ENCODE measurements at places on chromosomes 1 and 21. TPM values are rescaled to one million over a fixed set of nuclear protein-coding genes. Genes with fewer than 3 reads are reported as not detected.

GRCh38 chr1:183871142-183871541, 66.2 kb downstream of the RGL1 start:
- no peak overlapping the region for H3K4me3 ChIP-seq
- no peaks in the 10 kb centered on the region for H3K27me3 ChIP-seq
- DNase-seq = peak; percentile 71
- peaks cover 9% of the 10 kb centered on the region for H3K4me1 ChIP-seq

- H3K4me3 ChIP-seq = no peak overlapping the region
- peaks cover 10% of the 10 kb centered on the region for H3K36me3 ChIP-seq
- peak; percentile 70 for DNase-seq
- no peak overlapping the region for H3K27ac ChIP-seq
- H3K4me1 ChIP-seq = peaks cover 6% of the 10 kb centered on the region
Measured at GRCh38 chr1:25642574-25643108, 26.1 kb downstream of the MAN1C1 start.

- peaks cover 9% of the 10 kb centered on the region for H3K27me3 ChIP-seq
- peak overlapping the region; percentile 55 for H3K4me3 ChIP-seq
- no peak for DNase-seq
- peak overlapping the region; percentile 15 for H3K27ac ChIP-seq
Measured at GRCh38 chr21:45542667-45543370, 579 bp upstream of the SLC19A1 start.

FLG gene
- not detected for total RNA-seq

TMEM201 gene
- 1.3 TPM for total RNA-seq

DNA sequence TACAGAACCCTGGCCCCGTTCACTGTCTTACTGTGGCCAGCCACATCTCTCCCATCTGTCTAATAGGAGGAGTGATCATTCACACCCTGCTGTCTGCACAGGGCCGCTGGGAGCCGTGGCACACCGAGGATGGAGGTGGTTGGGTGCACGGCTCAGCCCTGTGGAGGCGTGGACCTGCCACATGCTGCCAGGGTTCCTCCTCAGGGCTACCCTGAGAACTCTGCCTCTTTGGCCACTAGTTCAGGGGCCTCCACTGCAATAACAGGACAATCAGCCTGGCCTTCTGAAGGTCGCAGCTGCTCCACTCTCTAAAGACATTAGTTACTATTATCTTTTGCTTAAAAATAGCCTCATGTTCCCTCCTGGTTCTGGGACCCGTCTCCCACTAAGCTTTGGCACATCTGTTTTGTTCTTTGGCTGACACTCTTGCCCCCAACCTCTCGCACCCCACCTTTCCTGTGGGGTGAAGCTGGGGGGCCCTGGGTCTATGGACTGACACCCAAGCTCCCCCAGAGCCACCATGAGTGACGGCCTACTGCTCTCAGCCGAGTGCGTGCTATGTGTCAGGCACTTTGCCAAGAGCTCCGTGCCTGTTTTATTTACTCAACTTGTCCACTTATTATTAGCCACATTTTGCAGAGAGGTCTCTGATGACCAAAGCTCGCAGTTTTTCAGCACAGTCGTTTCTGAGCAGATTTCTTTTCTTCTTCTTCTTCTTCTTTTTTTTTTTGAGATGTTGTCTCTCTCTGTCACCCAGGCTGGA, 66.3 kb downstream of the ARHGEF10L start:
- H3K4me1 ChIP-seq = peaks cover 2% of the 10 kb centered on the region
- H3K4me3 ChIP-seq = no peak overlapping the region
- peak; percentile 38 for DNase-seq

- H3K36me3 ChIP-seq = no peaks in the 10 kb centered on the region
- no peaks in the 10 kb centered on the region for H3K4me1 ChIP-seq
- H3K4me3 ChIP-seq = no peak overlapping the region
- DNase-seq = no peak
- no peak overlapping the region for H3K27ac ChIP-seq
Measured at GRCh38 chr1:82143108-82143833, 342.5 kb downstream of the ADGRL2 start.

DNA sequence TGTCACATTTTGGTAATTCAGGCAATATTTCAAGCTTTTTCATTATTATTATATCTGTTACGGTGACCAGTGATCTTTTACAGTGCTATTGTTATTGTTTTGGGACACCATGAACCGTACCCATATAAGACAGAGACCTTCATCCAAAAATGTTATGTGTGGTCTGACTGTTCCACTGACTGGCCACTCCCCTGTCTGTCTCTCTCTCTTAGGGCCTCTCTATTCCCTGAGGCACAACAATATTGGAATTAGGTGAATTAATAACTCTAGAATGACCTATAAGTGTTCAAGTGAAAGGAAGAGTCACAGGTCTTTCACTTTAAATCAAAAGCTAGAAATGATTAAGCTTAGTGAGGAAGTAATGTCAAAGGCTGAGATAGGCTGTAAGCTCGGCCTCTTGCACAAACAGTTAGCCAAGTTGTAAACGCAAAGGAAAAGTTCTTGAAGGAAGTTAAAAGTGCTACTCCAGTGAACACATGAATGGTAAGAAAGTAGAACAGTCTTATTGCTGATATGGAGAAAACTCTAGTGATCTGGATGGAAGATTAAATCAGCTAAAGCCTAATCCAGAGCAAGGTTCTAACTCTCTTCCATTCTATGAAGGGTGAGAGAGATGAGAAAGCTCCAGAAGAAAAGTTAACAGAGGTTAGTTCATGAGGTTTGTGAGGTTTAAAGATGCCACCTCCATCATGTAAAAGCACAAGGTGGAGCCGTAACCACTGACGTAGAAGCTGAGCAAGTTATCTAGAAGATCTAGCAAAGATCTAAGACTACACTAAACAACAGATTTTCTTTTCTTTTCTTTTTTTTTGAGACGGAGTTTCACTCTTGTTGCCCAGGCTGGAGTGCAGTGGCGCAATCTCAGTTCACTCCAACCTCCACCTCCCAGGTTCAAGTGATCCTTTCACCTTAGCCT, 19.7 kb upstream of the DIPK1A start:
- no peak overlapping the region for H3K4me3 ChIP-seq
- no peak overlapping the region for H3K27ac ChIP-seq
- DNase-seq = no peak
- H3K4me1 ChIP-seq = no peaks in the 10 kb centered on the region
- H3K27me3 ChIP-seq = peaks cover 4% of the 10 kb centered on the region
- no peaks in the 10 kb centered on the region for H3K36me3 ChIP-seq

DNA sequence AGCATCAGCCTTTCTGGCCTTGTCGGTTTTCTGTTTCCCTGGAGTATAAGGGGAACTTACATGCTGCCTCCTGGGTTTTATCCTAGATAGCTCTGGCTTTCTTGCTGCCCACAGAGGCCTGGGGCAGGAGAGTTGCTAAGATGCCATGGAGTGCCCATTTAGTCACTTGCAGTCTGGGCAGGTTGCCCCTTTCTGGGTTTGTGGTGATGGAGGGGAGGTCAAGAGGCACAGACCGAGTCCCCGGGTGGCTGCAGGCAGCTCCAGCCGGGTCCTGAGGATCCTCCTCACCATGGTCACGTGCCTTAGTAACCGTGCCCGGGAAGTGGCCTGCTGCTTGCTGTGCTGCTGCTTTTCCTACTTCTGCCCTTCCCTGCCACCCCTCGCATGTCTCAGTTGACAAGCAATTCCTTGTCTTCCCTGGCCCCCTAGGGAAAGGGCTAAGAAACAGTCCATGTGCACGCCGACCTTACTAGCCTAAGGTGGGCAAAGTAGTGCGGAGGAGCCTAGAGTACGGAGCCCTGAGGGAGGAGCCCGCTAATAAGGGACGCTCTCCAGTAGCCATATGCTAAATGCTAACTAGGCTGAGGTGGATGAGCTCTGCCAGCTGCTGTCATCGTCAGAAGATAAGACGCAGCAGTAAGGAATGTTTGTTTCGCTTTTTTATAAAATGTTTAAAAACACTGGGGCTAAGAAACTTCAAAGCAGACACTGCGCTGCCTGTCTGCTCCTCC, 34.8 kb downstream of the CLCA1 start:
- peaks cover 2% of the 10 kb centered on the region for H3K4me1 ChIP-seq
- no peak overlapping the region for H3K27ac ChIP-seq
- no peak overlapping the region for H3K4me3 ChIP-seq
- no peaks in the 10 kb centered on the region for H3K36me3 ChIP-seq
- DNase-seq = peak; percentile 18
- H3K27me3 ChIP-seq = peaks cover 7% of the 10 kb centered on the region

DNA sequence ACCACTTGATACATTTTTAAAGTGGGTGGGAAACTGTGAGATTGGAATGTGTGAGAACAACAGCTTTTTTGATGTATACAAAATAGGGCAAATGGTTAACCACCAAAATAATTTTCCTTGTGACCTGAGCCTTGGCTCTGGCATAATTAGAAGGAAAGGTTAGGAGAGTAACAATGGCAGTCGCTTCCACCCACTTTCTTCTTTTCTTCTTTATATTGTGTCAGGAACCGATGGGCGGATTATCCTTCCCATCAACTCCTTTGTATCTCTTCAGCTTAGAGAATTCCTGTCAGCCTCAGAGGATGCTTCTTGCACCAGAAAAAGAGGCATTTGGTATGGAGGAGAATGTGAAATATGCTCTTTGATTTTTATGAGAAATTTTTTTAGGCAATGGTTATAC, 90.6 kb downstream of the SDCCAG8 start:
- DNase-seq = no peak
- H3K36me3 ChIP-seq = peaks cover 7% of the 10 kb centered on the region
- no peaks in the 10 kb centered on the region for H3K27me3 ChIP-seq
- no peak overlapping the region for H3K4me3 ChIP-seq
- no peaks in the 10 kb centered on the region for H3K4me1 ChIP-seq
- H3K27ac ChIP-seq = no peak overlapping the region

YRDC gene
- total RNA-seq = 21.7 TPM

GREM2 gene
- 5.0 TPM for total RNA-seq

DNA sequence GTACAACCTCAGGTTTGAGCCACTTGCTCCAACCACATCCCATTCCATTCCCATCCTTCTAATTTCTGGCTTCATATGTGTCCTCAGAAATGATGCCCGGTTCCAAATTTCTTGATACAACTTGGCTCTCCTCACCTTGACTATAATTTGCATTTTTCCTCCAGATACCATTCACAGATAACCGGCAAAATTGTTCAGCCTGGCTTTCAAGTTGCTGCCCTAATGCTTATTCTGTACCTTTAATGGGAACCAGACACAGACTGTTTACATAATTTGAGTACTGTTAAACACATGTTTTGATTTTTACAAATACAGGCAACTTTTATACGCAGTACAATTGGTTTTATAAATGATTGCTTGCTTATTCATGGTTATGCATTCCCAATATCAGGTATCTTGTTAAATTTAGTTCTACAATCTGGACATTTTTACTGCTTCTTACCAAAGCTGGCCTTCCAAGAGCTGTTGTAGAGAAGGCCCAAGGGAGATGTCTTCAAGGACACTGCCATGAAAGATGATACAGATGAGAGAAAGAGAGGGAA, 649.5 kb upstream of the CAMK1G start:
- DNase-seq = no peak
- no peaks in the 10 kb centered on the region for H3K27me3 ChIP-seq
- no peaks in the 10 kb centered on the region for H3K36me3 ChIP-seq
- no peaks in the 10 kb centered on the region for H3K4me1 ChIP-seq

GRCh38 chr1:22277662-22278061, 134.8 kb upstream of the WNT4 start:
- no peak overlapping the region for H3K4me3 ChIP-seq
- no peak for DNase-seq
- H3K27me3 ChIP-seq = peaks cover 49% of the 10 kb centered on the region
- no peaks in the 10 kb centered on the region for H3K4me1 ChIP-seq

SH2D2A gene
- 0.28 TPM for total RNA-seq

DNA sequence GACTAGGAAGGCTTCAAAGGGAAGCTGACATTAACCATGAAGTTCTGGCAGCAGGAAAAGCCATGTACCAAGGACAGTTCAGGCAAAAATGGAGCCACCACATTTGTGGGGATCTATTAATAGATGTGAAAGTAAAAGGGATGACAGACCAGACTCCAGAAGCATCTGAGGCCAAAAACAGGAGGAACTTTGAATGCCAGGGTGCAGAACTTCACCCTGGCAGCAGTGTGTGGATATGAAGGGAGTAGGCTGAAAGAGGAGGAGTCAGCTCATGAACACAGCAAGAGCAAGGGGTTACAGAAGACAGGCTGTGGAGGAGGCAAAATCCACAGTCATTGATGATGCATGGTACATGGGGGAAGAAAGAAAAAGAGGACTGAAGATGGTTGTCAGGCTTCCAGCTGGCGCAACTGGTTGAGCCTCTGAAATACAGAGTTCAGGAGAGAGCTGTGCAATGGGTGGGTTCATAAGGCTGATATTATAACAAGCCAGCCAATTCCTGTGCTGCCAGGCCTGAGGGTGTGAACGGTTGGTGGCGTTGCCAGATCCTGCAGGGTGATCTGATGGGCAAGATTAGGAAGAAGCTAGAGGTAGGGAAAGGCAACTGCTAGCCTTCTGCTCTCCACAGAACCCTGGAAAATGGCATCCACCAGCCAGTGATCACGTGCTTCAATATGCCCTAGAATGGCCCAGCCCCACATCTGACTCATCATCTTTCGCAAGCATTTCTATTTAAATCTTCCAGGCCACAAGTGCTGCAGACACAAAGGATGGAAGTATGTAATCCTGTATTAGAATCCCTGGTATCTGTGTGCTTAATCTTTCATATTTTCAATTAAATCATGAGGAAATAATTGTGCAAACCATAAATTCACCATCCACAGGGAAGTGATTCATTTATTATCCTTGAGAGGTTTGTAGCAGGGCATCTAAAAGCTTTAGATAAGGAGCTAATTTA, 81.9 kb downstream of the SLC25A24 start:
- no peaks in the 10 kb centered on the region for H3K4me1 ChIP-seq
- no peak overlapping the region for H3K4me3 ChIP-seq
- DNase-seq = peak; percentile 76
- H3K27ac ChIP-seq = no peak overlapping the region
- no peaks in the 10 kb centered on the region for H3K36me3 ChIP-seq

DNA sequence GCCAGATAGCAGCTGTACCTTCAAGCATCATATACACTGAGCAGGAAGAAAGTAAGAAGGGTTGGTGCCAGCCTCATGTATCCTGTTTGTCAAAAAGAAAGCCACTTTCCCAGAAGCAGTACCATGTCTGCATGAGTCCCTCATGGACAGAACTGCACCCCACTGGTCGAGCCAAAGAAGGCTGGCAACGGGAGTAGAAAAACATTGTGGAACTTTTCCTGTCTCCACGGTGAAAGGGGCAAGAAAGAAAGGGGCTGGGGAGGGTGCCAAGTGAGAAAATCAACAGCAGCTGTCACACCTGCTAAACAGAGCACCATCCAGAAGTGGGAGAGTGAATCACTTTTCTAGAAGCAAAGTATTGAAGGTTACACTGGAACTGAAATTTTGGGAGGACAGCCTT, 621.7 kb downstream of the LMO4 start:
- H3K36me3 ChIP-seq = no peaks in the 10 kb centered on the region
- DNase-seq = no peak
- H3K4me3 ChIP-seq = no peak overlapping the region
- H3K27ac ChIP-seq = no peak overlapping the region
- H3K27me3 ChIP-seq = no peaks in the 10 kb centered on the region

UAP1 gene
- 255 TPM for total RNA-seq

OR2L2 gene
- not detected for total RNA-seq

- H3K4me1 ChIP-seq = peaks cover 3% of the 10 kb centered on the region
- H3K27me3 ChIP-seq = no peaks in the 10 kb centered on the region
Measured at GRCh38 chr1:183702813-183703198, 49.7 kb upstream of the APOBEC4 start.

- no peak for DNase-seq
- H3K27me3 ChIP-seq = no peaks in the 10 kb centered on the region
- peaks cover 2% of the 10 kb centered on the region for H3K4me1 ChIP-seq
- no peak overlapping the region for H3K27ac ChIP-seq
- no peak overlapping the region for H3K4me3 ChIP-seq
- H3K36me3 ChIP-seq = peaks cover 1% of the 10 kb centered on the region
Measured at GRCh38 chr1:211947396-211948295, 87.7 kb downstream of the INTS7 start.

- no peak overlapping the region for H3K4me3 ChIP-seq
- H3K27ac ChIP-seq = no peak overlapping the region
- no peak for DNase-seq
- H3K36me3 ChIP-seq = no peaks in the 10 kb centered on the region
Measured at GRCh38 chr1:183291216-183291762, 105.2 kb downstream of the LAMC2 start.
